GM12891 (cell line): ENCODE measurements at places on chromosomes 2 and 18.

DNA sequence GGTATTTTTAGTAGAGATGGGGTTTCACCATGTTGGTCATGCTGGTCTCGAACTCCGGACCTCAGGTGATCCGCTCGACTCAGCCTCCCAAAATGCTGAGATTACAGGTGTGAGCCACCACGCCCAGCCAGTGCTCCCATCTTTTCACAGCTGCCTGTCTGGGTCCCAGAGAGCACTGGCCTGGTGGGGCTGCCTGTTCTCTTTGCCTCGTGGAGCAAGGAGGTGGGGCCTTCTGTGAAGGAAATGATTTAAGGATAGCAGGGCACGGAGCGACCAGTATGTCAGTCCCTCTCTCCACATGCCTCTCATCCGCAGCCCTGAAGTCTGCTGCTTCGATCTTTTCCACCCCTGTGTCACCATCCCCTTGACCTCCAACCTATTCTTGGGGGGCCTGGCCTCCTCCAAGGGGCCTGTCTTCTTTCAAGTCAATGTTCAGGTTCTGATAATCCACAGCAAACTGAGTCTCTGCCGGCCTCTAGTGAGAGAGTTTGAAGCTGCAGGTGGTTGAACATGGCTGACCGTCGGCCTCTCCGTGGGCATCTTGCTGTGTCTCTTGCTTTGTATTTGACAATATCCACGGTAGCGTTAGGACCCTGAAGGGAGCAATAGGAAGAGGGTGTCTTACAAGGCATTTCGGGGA lies 28.2 kb upstream of the GIGYF2 start:
- DNase-seq, result no peak

DNA sequence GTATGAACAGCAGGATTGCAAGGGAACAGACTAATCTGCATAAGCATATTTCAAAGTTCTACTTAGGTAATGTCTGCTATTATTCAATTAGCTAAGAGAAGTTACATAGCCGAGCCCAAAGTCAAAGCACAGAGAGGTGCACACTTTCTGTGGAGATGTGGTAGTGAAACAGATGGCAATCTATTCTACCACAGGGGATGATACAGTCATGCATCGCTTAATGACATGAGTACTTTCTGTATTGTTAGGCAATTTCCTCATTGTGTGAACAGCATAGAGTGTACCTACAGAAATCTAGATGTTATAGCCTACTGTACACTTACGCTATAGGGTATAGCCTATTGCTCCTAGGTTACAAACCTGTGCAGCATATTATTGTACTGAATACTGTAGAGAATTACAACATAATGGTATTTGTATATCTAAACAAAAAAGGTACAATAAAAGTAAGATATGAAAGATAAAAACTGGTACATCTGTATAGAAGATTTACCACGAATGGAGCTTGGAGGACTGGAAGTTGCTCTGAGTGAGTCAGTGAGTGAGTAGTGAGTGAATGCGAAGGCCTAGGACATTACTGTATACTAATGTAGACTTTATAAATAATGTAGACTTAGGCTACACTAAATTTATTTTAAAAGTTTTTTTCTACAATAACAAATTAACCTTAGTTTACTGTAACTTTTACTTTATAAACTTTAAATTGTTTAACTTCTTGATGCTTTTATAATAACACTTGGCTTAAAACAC lies 197.6 kb downstream of the MBD5 start:
- no peak for DNase-seq

- DNase-seq, result no peak
Measured at GRCh38 chr2:237474442-237474911, 12.6 kb upstream of the MLPH start.

GRCh38 chr2:195651046-195651445 lies 6.0 kb upstream of the SLC39A10 start:
- DNase-seq, result no peak

DNA sequence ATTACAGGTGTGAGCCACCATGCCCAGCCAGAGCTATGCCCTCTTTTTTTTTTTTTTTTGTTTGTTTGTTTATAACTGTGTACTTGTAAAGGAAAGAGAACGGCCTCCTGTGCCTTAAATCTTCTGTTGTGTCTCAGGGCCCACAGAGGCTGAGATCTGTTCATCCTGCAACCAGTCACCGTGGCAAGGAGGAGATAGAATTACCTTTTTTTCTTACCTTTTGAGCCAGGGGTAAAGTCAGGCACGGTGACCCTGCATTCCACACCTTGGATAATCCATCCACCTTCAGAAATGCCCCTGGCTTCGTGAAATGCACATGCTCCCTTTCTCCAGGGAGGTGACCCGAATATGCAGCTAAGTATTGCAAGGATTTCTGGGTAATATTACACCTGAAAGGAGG lies 12.8 kb downstream of the NEDD4L start:
- no peak for DNase-seq

DNA sequence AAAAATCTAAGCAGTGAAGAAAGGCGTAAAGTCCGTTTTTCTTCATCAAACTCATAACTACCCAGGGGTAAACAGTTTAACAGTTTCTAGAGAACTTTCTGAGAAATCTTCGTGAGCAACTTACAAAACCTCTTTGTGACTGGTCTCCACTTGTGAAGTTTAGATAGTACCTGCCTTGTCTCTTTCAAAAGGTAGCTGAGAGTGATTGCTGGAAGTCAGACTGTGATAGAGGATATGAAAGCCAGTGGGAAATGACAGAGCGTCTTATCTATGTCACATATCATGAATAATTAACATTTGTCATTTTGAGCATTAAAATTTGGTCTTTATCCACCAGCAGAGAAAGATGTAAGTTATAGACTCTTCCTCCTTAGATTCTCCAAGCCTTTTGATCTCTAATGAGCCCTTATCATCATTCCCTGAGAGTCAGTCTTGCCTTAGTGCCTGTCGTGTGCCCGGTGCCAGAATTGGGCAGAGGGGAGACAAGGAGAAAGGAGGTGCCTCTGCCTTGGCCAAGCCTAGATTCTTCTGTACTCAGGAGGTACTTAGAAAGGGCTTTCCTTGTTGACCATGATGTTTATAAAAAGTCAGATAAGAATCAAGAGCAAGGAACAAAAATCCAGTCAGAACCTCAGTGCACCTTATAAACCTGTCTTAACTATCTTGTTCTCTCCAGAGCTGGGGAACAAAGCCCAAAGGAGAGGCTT lies 205.1 kb upstream of the EPAS1 start:
- no peak for DNase-seq

DNA sequence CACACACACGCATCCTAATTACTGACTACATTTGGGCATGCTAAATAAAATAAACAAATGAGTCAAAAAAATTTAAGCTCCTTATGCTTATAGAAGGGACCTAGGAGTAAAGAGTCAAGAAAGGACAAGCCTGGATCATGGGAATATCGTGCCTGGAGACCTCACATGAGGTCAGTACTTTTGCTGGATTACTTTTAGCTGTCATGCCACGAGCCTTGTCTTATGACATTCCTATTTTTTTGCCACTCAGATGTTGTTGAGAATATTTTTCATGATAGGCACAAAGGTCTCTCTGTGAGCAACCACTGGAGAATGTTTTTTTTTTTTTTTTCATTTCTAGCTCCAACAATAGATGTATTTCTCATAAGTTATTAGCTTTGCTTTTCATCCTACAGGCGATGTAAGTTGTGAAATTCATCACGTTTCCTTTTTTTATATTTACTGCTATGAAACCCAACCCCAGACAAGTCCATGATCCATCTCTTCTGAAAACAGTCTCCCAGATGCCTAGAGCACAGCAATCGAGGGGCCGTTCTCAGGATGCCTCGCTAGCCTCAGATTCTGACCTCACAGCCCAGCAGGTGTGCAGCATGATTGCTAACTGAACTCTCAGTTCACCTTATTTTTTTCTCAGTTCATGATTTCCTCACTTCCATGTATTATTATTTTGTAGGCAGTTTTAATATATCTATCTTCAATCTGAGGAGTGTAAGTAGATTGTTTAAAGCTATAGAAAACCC lies 464.5 kb downstream of the IRS1 start:
- DNase-seq, result no peak
